ENCODE measurements at places on chromosomes 3 and 15.
A peak's percentile ranks its signal among the peaks of the same experiment; 100 is the strongest.

DNA sequence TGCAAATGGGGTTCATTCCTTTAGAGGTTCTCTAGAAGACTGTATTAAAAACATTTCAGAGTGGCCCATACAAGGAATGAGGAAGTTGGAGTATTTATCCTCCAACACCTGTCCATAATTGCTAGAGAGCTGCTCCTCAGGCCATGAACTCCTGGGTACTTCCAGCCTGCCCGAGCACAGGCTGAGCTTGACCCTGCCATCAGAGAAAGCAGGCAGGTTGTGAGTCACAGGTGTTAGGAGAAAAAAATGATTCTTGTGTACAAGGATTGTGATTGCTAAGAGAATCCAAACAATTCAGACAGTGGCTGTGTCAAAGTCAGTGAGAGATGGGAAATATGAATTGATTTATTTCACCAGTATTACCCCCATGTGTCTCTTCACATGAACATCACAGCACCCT lies 156.8 kb upstream of the GADL1 start:
- no peak for DNase-seq

- DNase-seq, result no peak
These were observed 1267.6 kb downstream of the OTOL1 start for GRCh38 chr3:162764051-162764807.

GRCh38 chr15:90664650-90665287 lies 52.4 kb upstream of the BLM start:
- peak; percentile 37 for DNase-seq

DNA sequence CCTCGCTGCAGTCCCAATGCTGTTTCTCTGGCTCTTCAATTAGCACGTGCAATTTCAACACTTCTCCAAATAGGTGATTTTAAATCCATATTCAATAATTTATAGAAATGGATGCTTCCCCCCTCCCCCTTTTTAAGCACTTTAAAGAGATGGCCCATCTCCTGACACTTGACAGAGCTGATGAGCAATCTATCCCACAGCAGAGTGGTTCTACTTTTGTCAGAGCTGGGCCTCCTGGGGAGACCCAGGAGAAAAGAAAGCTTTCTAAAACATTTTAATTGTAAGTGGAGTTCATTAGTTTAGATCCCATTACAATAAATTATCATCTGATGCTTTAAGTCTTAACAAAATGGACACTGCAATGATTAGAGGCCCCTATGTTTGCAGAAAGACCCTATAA lies 127.7 kb downstream of the SHQ1 start:
- no peak for DNase-seq

- DNase-seq, result peak; percentile 19
These were observed 161.5 kb upstream of the PFN2 start for GRCh38 chr3:150132101-150132749.

DNA sequence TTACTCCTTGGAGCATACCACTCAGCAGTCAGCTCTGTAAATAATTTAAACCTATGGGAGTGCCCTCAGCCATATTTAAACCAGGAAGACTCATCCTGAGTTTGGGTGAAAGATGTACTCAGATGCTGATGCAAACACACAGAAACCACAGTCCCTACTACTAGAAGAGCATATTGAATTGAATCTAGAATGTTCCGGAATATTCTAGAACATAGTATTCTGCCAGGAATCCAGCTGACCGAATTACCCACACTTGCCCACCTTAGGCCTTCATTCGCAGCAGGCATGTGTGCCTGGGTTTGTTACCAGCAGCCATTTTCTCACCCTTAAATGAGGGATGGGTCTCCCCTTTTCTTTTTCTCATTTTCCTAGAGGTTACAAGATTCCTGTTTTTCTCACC lies 202.4 kb upstream of the ICE2 start:
- DNase-seq, result no peak

GRCh38 chr3:103516950-103517349 lies 1082.1 kb downstream of the ZPLD1 start:
- DNase-seq, result no peak

GRCh38 chr15:76011627-76012551 lies at the start of gene NRG4:
Gene NRG4, minus strand, starts transcription at chr15:76012424. Its CDS starts 1,194 bp downstream, at chr15:76011230.
- peak; percentile 2 for DNase-seq

DNA sequence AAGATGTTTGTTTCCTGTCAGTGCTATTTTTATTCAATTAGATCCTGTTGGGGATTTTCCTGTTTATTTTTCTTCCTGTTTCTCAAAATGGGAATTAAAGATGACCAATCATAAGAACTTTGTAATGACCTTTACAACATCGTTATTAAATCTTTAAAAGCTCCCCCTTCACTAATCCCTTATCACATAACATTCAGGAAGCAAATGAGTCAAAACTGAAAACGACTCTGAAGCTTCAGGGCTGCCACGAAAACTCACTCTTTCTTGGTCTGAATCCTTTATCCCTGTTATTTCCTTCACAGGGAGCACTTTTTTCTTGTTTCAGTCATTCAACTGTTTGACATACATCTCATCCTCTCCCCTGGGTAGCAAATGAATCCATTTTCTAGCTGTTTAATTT lies 75.8 kb upstream of the MB21D2 start:
- DNase-seq, result no peak

- DNase-seq, result peak; percentile 44
These were observed 593.3 kb downstream of the FOXP1 start for GRCh38 chr3:70990185-70990584.

DNA sequence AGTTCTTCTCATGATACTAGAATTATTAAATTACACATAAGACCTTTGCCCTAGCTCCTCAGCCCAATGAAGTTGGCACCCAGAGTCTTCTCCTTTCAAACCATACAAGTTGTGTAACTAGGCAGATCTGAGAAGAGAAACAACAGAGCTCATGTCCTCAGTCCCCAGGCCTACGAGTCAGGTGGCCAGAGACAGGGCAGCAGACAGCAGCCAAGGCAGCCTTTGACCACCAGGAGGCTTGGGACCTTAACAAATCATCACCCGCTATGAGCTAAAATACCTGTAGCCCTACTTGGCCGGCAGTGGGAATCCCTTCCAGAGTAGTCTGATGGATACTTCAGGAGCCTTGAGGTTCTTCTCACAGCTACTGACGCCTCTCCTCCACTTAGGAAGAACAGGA lies 18.3 kb downstream of the STIMATE start:
- DNase-seq, result no peak

DNA sequence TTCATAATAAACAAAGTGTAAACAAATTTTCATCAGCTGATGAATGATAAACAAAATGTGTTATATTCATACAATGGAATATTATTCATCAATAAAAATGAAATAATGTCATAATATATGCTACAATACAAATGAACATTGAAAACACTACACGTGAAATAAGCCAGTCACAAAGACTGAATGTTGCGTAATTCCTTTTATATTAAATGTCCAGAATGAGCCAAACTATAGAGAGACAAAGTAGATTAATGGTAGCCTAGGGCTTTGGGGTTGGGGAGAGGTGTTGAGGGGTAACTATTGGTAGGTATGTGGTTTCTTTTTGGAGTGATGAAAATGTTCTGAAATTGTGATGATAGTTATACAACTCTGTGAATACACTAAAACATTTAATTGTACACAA lies 292.9 kb upstream of the PDZRN3 start:
- DNase-seq, result no peak

GRCh38 chr3:58178528-58179234 lies 32.1 kb downstream of the DNASE1L3 start:
- no peak for DNase-seq

DNA sequence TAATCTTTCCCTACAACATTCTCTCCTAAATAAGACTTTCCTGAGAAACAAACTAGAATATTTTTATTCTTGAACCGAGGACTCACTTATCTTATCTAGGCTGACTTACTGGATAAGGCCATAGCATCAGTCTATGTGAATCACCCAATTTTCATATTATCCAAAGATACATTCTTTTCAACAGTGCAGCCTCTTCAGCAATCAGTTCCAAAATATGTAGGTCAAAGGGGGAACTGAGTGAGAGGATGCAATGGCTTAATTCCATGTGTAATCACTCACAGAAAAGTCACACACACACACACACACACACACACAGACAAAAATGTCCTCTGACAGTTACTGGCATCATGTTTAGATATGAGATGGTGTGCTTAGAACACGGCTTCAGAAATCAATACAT lies 31.5 kb upstream of the MECOM start:
- no peak for DNase-seq

DNA sequence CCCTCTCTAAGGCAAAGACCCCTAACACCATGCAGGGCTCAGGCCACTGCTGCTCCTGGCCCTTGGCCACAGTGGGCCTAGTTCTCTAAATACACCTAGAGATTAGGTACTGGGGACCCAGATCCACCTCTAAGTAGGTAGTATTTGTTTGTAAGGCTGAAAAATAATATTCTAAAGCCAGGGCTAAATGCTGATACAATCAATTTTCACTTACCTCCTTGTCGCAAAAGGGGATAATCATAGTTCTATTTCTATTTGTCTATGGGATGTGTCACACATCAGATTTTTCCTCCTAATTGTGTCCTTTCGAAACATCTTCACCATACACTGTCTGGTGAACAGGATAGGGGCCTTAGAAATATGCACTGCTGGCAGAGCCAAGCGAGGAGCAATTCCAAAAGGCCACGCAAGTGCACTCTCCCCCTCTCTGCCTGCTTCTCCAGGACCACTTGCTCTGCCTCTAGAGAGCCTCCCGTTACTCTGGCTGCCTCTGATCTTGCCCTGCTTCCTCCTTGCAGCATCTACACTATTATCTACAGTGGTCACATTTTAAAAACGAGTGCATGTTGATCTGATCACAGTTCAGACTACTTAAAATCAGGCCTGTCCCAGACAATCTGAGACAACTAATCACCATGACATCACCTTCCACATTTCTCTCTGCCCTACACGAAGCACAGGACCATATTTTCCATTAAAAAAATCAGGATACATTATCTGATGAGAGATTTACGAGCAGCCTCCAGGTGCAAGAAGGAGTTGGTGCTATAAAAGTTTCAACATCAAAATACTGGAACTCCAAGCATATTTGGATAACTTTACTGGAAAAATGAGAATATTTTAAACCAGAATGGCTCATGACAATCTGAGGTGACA lies 115.4 kb downstream of the MYLK start:
- DNase-seq, result no peak

- no peak for DNase-seq
These were observed 775.2 kb upstream of the GOLIM4 start for GRCh38 chr3:168870892-168871291.

DNA sequence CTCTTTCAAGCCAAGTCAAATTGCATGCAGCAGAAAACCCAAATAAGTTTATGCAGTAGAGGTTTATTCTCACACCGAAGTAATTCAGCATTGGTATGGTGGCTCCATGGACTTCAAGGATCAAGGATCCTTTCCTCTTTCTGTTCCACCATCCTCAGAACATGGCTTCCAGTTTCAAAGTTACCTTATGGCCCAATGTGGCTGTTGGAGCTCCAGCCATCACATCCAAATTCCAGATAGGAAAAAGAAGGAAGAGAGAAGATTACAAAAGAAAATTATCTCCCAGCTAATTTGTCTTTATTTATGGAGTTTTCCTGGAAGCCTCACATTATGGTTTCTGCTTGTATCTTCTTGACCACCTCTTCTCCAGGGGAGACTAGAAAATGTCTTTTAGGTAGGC lies 282.5 kb upstream of the CTDSPL start:
- DNase-seq, result no peak

GRCh38 chr3:121660356-121661171 lies at the start of gene HCLS1:
Gene HCLS1, minus strand, starts transcription at chr3:121660903. Its CDS starts 2,556 bp downstream, at chr3:121658347.
- no peak for DNase-seq

DNA sequence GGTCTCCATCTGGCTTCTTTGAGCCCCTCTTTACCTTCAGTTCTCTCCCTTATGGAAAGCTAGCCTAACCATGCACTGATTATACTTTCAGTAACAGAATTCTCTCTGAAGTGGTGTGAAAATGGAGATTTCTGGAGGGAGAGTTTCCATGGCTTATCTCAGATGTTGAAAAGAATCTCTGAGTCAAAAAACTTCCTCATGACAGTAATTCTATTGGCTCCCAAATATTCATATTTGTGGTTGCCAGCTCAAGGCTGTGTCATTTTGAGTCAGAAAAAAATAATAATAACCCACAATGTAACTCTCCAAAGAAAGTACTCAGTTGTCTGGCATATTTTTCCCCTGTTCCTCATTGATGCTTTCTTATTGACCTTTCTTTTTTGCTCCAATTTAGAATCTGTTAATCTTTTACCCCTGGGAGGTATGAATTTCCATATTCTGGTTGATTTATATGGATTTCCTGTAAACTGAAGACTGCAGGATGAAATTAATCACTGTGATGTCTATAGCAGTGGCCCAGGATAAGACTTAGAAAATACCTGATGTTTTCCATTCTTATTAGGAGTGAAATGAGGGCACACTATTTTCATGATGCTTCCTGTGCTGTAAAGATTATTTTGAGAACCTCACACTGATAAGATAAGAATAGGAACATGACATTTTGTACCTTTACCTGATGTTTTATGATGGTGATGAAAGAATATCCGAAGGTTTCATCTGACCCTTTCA lies 149.5 kb upstream of the EPHA3 start:
- peak; percentile 95 for DNase-seq

DNA sequence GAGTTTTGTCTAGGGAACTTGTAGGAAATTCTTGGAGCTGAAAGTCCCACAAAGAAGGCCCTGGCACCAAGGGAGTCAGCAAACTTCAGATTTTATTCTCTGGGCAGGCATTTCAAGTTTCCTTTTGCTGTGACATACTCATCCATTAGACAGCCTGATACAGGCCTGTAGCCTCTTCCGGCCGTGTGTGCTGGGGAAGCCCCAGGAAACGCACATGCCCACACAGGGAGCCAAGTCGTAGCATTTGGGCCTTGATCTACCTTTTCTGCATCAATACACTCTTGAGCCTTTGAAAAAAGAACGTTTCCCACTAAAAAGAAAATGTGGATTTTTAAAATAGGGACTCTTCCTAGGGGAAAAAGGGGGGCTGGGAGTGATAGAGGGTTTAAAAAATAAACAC lies 15.0 kb downstream of the TIGIT start:
- no peak for DNase-seq

DNA sequence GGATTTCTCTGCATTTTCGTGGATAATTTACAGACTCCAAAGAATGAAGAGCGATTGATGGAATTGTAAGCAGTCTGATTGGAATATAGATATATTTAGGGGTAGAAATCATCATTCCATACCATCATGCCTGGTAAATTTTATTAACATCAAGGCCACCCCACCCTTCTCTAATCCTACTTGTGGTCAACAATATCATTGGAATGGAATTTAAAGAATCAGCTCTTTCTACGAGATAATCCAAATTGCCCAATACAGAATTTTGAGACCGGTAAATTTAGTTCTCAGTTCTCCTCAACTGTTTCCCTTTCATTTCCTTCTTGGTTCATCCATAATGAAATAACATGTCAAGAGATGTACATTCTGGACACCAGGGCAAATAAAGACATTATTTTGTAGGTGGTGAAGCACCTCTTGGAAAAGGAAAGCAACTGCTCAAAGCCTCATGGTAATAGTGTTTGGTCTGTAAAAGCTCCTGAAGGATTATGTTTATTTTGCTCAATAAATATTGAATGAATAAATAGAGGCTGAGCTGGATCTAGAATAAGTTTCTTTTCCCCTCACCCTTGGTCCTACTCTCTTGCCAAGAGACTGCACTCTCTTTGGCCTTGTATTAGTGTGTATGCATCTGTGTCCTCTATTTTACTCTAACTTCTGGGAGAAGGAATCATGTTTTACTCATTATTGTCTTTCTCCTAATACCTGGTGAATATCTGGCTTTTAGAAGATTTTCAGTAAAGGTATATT lies 133.7 kb upstream of the BCL6 start:
- DNase-seq, result peak; percentile 62
